CD4-positive, alpha-beta T cell treated with Interleukin-21 for 1 hour (primary cell): ENCODE measurements at places on chromosomes 4 and X.
A peak's percentile ranks its signal among the peaks of the same experiment; 100 is the strongest.

DNA sequence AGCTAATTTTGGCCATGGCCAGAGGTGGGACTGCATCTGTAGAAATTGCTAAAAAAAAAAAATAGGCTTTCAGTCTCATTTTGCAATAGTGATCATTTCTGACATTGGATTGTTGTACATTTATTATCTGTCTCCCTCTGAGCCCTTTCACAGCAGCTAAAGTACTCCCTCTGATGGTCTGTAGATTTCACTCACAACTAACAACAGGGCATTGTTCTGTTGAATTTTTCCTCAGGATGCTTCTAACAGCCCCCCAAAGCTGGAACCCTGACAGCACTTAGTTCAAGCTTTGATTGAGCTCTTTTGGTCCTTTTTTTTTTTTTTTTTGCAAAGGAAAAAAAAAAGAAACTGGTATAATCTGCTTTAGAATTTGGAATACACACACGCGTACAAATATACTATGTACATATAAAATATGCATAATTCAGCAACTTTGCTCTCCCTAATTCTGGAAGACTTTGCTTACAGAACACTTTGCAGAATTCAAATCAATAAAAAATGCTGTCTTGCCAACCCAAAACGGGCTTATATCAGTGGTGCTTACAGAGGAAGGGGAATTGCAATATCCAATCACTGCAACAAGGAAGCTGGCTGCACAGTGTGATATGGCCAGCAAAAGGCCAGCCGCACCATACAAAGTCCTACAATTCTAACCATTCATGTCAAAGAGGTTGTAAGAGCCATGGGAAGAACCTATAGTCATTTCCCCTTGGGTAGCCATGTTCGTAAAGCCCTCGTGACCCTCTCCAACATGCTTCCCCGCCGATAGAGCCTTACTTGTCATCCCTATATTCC lies 406.4 kb downstream of the SMARCA1 start:
- no peak for DNase-seq

DNA sequence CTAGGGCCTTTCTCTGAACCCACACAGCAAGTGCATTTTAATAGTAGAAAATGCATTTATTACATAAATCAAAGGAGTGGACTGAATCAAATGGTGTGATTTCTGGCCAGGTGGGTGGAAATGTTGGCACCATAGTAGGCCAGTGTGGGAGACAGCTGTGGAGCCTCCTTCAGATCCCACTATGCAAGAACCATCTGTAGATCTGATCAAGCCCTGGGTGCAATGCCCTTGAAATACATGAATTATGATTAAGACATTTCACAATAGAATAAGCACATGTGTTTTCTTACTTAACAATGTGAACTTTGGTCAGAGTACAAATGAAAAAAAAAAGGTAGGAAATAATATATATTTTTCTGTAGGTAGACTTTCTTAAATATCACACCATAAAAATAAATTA lies 204.3 kb downstream of the PCDH7 start:
- no peak for DNase-seq

GRCh38 chr4:140296335-140297220 lies 76.9 kb upstream of the SCOC start:
- no peak for DNase-seq

DNA sequence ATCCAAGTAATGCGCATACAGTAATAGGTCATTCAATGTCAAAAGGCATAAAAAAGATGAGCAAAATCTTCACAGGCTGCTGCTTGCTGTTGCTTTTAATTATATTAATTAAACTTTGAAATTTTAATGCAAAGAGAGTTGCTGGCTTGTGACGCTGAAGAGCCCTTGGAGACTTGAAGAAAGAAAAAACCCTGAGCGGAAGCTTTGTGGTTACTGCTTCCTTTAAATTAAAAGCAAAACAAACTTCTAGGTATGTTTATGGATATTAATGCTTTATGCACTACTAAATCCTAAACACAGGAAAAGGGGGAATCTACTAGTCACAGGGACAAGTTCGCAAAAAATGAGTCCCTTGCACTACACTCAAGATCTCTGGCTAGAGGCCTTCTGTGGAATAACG lies 166.7 kb downstream of the ANTXR2 start:
- no peak for DNase-seq

DNA sequence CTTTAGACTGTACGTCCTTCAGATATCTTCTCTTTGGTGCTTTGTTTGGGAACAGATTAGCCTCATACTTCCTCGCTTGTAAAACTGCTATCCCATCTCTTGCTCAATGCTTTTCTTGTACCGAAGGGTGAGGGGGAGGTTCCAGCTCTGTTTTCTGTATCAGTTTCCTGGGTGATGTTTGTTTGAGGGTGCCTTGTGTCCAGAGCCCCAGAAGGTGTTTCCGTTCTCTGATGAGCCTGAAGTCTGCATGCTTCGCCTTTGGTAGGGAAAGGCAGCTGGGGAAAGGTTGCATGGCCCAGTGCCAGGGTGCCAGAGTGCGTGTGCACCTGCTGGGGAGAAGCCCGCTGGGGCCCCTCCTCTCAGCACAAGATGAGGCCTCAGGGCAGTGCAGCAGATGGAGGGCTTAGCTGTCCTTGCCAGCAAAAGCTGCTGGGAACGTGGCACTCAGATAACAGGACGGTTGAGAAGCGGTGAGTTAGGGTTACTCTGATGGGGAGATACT lies 73.7 kb downstream of the TBL1X start:
- DNase-seq: no peak

- no peak for DNase-seq
Observed at GRCh38 chr4:7737268-7737645, 202.4 kb downstream of the AFAP1 start.

- no peak for DNase-seq
Observed at GRCh38 chrX:140948827-140949226, 53.6 kb upstream of the SPANXB1 start.

- no peak for DNase-seq
Observed at GRCh38 chr4:7137326-7138200, 54.8 kb upstream of the SORCS2 start.

- DNase-seq: no peak
Observed at GRCh38 chr4:108820492-108821350, 57.9 kb upstream of the ETNPPL start.

DNA sequence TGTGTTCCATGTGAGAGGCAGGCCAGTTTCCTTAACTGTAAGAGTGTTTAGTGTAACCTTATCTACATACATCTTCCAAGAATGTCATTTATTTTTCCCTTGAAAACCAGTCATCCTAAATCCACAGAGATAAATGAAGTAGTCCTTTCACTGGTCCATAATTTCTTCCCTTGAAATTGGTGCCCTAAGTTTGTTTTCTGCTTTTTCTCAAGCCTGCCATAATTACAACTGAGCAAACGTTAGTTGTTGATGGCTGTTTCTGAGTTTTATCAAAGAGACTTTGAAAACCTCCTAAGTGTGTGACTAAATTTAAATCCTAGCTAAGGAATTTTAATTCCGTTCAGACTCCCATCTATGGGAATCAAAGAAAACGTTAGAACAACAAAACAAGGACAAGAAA lies 3.6 kb upstream of the TDO2 start:
- no peak for DNase-seq

GRCh38 chrX:48498374-48498809 lies 10.4 kb upstream of the PORCN start:
- no peak for DNase-seq

- peak; percentile 58 for DNase-seq
Observed at GRCh38 chr4:38902695-38903094, 35.1 kb downstream of the FAM114A1 start.

DNA sequence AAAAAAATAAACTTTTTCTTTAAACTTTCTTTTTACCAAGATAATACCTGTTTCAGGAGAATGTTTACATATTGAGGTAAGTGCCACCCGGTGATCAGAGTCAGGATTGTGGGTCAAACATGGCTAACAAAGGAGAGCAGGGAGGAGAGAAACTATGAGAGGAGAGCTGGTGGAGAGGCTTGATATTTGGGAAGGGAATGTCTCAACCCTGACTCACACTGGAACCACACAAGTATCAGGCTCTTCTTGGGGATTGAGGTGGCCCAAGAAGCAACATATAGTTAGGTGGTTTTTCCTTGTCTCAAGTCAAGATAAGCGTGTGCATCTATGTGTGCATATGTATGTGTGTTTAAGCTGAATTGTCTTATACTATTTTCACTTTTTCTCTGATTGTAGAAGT lies 6.7 kb downstream of the TCEAL1 start:
- DNase-seq: no peak

DNA sequence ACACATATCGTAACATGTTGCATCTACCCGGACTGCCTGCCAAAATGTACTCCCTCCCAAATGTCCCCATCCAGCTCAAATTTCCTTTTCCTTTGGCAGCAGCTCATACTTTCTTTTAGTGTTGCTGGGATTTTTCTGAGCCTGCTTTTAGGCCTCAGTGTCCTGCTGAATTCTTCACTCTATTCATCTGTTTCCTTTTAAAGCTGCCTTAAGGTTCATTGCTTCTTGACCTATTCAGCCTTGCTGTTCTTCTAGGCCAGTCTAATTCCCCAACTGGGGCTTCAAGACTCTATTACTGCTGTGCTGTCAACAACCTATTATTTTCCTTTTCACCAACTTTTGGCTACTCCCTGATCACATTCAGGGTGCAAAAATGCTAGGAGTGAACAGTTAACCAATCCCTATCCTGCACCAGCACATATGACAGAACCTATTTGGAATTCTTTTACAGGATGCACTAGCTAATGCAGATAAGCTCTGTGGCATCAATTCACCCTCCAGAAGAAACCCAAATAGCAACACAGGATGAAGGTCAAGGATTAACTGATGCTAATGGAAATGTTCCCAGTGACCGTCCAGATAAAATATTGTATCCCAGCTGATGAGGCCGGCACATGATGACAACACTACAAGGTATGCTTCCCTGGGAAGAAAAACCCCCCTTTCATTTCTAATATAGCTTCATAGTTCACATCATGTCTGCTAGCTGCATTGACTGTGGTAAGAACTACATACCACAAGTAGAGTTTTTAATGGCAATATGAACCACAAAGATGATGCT lies 114.7 kb upstream of the TTC29 start:
- DNase-seq: no peak

GRCh38 chrX:39322496-39322895 lies 521.2 kb downstream of the MID1IP1 start:
- DNase-seq: no peak

- DNase-seq: no peak
Observed at GRCh38 chrX:130093271-130093670, 17.0 kb downstream of the ELF4 start.

GRCh38 chr4:126247409-126247808 lies 932.7 kb downstream of the FAT4 start:
- DNase-seq: no peak

DNA sequence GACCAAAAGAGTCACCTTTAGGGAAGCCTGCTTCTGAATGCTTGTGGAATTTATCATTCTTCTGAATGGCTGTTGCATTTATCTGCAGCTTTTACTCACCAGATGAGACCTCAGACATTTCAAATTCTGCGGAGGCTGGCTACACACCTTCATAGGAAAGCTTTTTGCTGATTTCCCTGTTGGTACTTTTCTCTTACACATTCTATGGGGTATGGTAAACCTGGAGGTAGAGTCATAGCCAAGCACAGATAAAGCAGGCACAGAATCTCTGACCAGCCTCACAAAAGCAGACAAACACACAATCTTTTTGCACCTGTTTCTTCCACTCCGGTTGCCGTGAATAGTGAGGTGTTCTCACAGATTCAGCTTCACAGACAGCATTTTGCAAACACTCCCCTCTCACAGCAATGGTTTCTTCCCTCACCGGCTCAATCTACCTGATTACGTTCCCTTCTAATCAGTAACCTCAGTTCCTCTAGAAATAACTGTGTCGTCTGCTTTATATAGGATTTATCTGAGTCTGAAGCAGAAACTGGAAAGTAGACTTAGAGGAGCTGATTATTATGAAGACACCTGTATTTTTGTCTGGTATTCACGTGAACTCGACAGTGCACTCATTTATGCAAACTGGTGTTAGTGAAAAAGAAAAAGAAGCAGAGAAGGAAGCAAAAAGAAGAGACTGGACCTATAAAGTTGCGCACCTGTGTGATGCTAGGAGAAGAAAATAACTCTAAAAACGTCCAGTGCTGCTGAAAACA lies 83.1 kb downstream of the DMD start:
- DNase-seq: no peak

DNA sequence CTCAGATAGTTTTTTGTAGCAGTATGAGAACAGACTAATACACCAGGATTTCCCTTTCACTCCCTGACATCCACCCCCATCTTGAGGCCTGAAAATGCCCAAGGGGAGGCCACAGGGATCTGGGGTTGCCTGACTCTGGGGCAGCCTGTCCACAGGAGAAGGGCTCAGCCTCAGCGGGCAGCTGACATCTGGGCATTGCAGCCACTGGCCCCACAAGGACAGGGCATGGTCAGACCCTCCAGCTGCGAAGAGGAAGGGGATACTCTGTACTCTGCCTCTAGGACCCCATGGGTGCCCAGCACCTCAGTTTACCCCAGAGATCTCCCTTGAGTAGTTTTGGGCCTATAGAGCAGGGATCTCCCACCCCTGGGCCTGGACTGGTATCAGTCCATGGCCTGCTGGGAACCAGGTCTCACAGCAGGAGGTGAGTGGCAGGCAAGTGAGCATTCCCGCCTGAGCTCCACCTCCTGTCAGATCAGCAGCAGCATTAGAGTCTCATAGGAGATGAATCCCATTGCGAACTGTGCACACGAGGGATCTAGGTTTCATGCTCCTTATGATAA lies 138.9 kb downstream of the HMX1 start:
- no peak for DNase-seq

GRCh38 chr4:152033621-152034020 lies 272.8 kb upstream of the GATB start:
- DNase-seq: no peak
